Muscle of leg (tissue), 16 donors: ENCODE measurements at places on chromosomes 5 and 9. TPM values are rescaled to one million over a fixed set of nuclear protein-coding genes. Genes with fewer than 3 reads are reported as not detected.

DNA sequence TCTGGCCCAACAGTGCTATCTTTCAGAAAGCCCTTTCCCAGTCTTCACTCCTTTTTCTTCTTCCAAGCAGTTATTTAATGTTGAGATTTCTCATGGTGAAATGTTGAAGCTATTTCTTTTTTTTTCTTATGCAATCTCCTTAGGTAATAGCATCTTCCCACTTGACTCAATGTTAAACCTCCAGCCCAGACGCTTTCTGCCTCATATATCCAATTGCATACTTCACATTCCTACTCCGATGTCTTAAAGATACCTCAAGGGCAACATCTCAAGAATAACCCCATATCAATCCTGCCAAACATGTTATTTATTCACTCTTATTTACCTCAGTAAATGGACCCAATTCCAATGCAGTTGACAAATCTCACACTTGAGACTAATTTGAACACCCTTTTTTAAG is 187.3 kb downstream of the CDH12 start:
- no peak for DNase-seq

The LCN6 gene
- polyA plus RNA-seq = 0.31 TPM

GRCh38 chr5:53713978-53714666 is 153.7 kb downstream of the NDUFS4 start:
- no peak for DNase-seq

- peak; percentile 65 for DNase-seq
These were observed 322.7 kb downstream of the ARHGEF28 start for GRCh38 chr5:73948720-73949119.

The CRB2 gene
- 0.06 TPM for polyA plus RNA-seq

GRCh38 chr9:98219794-98220370 is 27.4 kb upstream of the CORO2A start:
- no peak for DNase-seq

- no peak for DNase-seq
These were observed 9.0 kb upstream of the SPINK4 start for GRCh38 chr9:33230756-33231622.

- no peak for DNase-seq
These were observed 144.8 kb downstream of the TRIM36 start for GRCh38 chr5:115024922-115025321.

- DNase-seq = peak; percentile 46
These were observed 7.3 kb downstream of the IRX1 start for GRCh38 chr5:3602785-3603502.

DNA sequence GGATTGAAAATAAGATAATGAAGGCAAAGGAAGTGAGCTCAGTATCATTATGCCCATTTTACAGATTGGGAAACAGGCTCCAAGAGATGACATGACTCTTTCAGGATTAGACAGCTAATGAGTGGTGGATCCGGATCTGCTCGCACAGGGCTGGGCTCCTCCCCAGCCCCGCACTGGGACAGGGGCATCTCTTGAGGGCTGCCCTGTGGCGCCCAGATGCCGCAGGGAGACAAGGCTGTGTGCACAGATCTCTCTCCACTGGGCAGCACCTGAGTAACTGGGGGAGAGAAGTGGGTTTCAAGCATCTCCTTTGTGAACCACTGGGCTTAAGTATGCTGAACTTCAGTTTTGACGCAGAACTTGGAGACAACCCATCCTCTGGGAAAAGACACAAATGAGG is 43.9 kb downstream of the ADAMTS2 start:
- no peak for DNase-seq

- DNase-seq = peak; percentile 55
These were observed 56.6 kb downstream of the SMIM23 start for GRCh38 chr5:171841984-171842776.

DNA sequence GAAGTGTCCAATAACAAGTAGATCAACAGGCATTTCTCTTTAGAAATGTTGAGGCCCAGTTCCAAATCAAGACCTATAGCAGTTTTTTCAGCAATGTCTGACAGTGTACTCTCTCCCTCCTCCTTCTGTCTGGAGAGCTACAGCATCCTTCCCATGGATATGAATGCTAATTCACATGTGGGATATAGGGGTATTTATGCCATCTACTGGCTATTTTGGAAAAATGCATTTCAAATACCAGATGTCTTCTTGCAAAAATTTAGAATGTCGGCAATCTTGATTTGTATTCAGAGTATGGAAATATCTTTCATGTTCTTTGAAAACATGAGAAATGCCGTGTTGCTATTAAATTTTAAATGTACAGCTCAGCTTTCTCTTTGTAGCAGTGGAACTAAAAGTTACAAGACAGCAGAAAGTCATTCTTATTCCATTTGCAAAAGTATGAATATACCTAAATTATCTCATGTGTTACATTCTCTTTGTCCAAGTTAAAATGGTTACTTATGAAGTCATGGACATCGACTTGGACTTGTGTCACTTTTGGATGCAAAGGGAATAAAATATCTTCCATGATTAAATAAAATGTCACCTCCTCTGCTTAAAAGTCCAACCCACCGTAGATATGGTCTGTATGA is 647.8 kb downstream of the TAF11L14 start:
- peak; percentile 77 for DNase-seq

DNA sequence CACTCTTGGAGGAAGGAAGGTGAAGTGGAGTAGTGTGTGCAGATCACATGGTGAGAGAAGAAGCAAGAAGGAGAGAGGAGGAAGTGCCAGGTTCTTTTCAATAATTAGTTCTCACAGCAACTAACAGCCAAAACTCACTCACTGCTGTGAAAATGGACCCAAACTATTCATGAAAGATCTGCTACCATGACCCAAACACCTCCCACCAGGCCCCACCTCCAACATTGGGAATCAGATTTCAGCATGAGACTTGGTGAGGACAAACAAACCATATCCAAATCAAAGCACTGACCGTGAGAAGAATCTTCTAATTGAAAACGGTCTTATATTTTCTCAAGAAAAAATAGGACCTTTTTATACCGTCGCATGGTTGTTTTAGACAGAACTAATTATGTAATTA is 468.7 kb upstream of the TYRP1 start:
- no peak for DNase-seq

- no peak for DNase-seq
These were observed 1.7 kb upstream of the SLC9A3 start for GRCh38 chr5:525916-526315.

GRCh38 chr9:32986971-32987370 is 14.5 kb downstream of the APTX start:
- DNase-seq = no peak

DNA sequence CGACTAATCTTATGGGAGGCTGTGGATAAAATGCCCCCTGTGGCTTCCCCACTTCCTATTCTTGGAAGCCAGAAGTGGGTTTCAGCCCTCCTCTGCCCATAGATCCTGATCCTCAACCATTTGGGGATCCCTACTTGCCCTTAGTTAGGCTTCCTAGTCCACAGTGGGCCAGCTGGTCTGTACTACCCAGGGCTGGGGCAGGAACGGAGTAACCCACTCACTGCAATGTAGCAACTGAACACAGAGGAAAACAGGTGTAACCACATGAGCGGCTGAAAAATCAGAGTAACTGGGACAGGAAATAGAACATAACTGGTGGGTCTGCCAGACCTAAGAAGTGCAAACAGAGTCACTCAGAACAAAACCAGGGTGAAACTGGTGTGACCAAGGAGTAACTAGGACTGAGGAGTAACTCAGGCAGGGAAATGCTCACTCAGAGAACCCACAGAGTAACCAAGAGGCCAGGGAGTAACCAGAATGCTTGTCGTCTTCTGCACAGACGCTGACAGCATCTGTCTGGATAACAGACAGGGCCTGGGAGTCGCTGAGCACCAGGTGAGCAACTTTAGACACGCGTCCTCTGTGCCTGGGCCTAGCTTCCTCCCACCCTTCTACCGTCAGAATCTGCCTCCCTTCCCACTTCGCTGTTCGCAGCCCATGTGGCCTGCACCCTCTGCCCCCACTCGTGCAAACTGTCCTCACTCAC is 1.0 kb downstream of the AQP3 start:
- no peak for DNase-seq

DNA sequence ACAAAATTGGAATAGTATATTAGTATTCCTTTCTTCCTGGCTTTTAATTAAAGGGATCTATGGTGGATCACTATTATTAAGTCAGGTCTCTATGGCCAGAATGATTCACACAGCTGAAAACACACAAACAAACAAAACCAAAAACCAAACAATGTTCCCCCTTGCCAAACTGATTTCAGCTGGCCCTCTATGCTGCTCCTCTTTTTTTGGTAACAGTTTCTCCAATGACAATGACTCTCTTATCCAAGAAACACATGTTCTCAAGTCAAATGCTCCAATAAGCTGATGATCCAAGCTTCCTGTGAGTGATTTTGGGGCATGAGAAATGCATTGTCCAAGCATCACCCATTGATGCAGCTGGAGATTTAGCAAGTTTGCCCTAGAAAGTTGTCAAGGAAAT is 193.4 kb upstream of the TUT7 start:
- peak; percentile 58 for DNase-seq

- no peak for DNase-seq
These were observed 118.2 kb downstream of the ENTREP1 start for GRCh38 chr9:69443178-69443577.

GRCh38 chr5:142206801-142207200 is 98.2 kb downstream of the NDFIP1 start:
- no peak for DNase-seq

GRCh38 chr5:90740244-90740799 is 181.7 kb downstream of the ADGRV1 start:
- no peak for DNase-seq

The SLIT3 gene
- polyA plus RNA-seq = 21.2 TPM

GRCh38 chr5:73858054-73858453 is 232.1 kb downstream of the ARHGEF28 start:
- DNase-seq = no peak

The GABRA1 gene
- polyA plus RNA-seq = 0.40 TPM

DNA sequence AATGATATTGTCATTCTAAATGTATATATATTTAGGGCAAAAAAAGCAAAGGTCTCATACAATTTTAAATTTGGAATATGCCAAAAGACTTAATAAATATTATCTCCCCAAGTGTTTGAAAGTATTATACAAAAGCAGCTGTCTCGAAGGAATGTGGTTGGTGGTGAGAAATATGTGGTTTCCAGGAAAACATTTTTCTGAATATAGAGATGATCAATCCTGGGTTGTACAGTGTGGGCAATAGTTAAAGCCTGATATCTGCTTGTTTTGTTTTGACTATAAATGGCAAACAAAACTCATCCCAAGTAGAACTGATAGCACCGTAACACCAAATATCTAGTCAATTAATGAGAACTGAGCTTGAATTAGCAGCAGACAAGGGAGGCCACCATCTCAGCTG is 391.8 kb upstream of the CD180 start:
- no peak for DNase-seq

The CDH6 gene
- 2.6 TPM for polyA plus RNA-seq

The MUSK gene
- 16.6 TPM for polyA plus RNA-seq

DNA sequence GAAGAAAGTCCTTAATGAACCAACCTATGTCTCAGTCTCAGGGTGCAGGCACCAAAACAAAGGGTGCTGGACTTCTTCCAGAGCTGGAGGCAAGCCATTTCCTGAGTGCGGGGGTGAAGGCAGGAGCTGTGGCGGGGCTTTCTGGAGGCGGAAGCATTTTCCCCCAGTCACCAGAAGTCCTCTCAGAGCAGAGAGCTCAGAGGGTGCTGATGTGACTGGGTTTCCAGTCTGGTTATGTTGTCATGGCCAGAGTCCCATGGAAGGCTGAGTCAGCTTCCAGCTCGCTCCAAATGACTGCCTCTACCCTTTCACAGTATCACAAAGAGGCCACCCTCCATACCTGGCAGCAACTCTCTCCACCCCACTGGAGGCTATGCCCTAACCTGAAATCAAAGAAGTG is 86.0 kb downstream of the TRPC7 start:
- no peak for DNase-seq

DNA sequence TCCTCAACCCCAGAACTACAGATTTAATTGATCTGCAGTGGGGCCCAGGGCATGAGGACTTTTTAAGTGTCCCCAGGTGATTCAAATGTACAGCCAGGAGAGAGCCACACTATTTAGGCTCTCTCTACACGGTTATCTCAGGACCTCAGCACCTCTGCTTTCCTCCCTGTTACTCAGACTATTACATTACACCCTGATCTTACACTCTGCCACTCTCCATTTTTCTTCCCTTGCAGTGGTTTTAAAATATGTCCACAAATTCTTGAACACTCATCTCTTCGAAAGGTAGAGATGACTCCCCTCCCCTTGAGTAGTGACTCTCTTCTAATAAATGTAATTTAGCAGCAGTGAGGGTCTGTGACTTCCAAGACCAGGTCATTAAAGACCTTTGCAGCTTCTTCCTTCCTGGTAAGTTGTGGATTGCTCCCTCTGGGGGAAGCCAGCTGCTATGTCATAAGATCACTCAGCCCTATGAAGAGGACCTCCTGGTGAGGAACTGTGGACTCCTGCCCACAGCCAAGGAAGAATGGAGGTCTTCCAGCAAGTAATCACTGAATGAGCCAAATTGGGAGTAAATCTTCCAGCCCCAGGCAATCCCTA is 87.5 kb upstream of the SSBP2 start:
- DNase-seq = peak; percentile 48

The BAAT gene
- 1.2 TPM for polyA plus RNA-seq

DNA sequence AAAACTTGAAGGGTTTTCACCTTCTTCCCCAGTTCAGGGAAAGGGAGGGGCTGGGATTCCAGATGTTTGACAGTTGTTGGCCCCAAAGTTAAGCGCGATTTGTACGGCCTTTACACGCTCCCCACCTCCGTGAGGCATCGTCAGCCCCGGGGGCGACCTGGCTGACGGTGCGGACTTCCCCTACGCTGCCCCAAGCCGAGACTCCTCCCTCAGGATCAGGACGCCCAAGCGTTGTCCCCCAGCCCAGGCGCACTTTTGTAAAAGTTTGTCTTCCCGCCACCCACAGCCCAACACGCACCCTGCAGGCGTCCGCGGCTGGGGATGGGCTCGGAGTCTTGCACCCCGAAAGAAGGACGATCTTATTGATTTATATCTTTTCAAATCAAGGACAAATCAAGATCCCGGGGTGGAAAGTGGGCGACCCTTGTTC is 713 bp downstream of the MOB3B start:
- peak; percentile 76 for DNase-seq

The CER1 gene
- 0.25 TPM for polyA plus RNA-seq

DNA sequence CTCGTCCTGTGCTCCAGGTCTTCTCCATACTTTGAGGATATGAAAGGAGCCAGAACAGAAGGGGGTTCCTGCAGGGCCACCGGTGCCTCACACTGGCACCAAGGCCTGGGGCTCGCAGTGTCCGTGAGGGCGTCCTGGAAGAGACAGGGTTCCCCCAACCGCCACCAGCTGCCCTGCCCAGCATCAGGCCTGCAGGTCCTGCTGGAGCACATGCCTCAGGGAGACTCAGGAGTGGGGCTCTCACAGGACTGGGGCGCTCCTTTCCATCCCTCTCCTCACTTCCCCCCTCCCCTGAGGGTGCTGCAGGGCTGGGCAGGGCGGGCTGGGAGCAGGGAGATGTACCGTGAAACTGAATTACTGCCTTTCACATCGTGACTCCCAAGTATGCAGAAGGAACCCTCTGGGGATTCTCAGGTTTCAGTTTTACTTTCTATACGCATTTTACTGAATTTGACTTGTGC is 31.7 kb downstream of the CEP72 start:
- peak; percentile 63 for DNase-seq

The BARHL1 gene
- not detected for polyA plus RNA-seq

The GKAP1 gene
- polyA plus RNA-seq = 12.3 TPM
